ENCODE measurements at places on chromosomes 4 and X. TPM values are rescaled to one million over a fixed set of nuclear protein-coding genes. Genes with fewer than 3 reads are reported as not detected.

GRCh38 chrX:135536877-135537276 lies 16.4 kb downstream of the INTS6L start:
- no peak for DNase-seq

DNA sequence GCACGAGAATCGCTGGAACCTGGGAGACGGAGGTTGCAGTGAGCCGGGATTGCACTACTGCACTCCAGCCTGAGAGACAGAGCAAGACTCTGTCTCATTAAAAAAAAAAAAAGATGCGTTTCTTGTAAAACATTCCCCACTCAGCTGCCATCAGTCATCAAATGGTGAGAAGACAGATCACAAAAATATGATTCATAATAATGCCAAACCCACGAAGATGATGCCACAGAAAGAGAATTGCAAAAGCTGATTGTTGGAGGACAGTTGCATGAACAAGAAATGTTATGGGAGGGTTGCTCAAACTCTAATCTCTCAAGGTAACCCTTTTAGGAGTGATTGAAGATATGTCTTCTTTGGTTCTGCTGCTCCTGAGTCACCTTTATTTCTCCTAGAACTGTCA lies 21.4 kb upstream of the SMIM14 start:
- DNase-seq: no peak

- no peak for DNase-seq
Measured at GRCh38 chrX:141402897-141403610, 160.7 kb upstream of the SPANXC start.

- no peak for DNase-seq
Measured at GRCh38 chr4:180483036-180483435, 1760.2 kb upstream of the TENM3 start.

DNA sequence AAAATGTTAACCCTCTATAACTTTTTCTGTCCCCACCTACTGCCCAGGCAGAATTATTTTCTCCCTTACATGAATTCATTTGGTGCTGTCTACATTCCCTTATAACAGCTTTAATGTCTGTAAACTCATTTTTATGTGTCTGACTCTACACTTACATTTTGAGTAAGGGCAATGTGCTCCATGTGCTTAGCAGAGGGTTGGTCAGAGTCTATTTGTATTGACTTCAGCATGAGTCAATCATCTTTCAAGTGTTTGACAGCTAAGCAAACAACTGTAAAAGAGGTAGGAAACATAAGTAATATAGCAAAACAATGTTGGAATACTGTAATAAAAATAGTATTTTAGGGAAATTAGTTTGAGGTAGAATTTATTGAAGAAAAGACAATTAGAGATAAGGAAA lies 6.3 kb downstream of the IL15 start:
- no peak for DNase-seq

- DNase-seq: no peak
Measured at GRCh38 chr4:101037938-101038413, 309.4 kb downstream of the PPP3CA start.

DNA sequence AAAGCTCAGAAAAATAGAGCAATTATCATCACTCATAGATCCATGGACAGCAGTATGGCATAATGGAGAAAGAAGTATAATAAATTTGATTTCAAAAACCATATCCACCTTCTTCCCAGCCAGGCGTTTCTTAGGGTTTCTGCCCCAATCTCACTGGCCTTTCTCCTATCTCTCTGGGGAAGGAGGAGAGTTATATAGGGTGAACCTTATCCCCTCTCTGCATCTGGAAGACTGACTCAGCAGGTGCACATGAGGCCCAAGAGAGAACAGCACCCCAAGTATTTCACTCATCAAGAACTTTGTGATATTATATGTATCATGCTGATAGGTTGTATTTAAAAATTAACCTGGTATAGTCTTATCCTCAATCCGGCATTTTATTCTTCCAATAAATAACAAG lies 318.8 kb upstream of the RASGEF1B start:
- DNase-seq: no peak

DNA sequence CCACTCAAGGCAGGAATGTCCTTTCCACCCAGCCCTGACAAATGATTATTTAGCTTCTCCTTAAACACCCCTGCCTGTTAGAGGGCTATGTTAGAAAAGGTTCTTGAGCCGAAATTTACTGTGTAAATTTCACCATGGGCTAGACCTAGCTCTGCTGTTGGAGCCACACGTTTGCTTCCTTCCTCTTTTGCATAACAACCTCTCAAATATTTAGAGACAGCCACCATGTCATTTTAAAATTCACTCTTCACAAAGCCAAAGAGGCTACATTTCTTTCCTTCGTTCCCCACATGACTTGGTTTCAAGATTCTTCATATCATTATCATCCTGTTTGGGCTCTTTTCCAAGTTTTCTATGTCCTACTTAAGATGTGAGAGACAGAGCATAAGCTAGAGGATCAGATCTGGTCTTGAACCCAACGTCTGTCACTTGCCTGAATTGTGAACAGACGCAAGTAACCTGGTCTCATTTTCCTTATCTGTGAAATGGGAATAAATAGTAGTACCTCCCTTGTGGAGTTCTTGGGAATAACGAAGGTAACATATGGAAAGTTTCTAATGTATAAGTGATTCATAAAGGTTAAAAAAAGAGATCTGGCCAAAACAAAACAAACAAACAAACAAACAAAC lies 6.7 kb downstream of the DOCK11 start:
- no peak for DNase-seq

- no peak for DNase-seq
Measured at GRCh38 chrX:21373001-21373400, 1.2 kb upstream of the CNKSR2 start.

The GAGE1 gene
- not detected for total RNA-seq

The POLA1 gene
- total RNA-seq: 37.8 TPM

The MAGEA9B gene
- not detected for total RNA-seq

Measured in activated naive CD4-positive, alpha-beta T cell treated with anti-CD3 and anti-CD28 coated beads, Interleukin-2, amount 50 U/mL, for 72 hours (primary cell).